Left ventricle myocardium superior (tissue), 1 donor: ENCODE measurements at places on chromosomes 11 and 22. TPM values are rescaled to one million over a fixed set of nuclear protein-coding genes. Genes with fewer than 3 reads are reported as not detected.

DNA sequence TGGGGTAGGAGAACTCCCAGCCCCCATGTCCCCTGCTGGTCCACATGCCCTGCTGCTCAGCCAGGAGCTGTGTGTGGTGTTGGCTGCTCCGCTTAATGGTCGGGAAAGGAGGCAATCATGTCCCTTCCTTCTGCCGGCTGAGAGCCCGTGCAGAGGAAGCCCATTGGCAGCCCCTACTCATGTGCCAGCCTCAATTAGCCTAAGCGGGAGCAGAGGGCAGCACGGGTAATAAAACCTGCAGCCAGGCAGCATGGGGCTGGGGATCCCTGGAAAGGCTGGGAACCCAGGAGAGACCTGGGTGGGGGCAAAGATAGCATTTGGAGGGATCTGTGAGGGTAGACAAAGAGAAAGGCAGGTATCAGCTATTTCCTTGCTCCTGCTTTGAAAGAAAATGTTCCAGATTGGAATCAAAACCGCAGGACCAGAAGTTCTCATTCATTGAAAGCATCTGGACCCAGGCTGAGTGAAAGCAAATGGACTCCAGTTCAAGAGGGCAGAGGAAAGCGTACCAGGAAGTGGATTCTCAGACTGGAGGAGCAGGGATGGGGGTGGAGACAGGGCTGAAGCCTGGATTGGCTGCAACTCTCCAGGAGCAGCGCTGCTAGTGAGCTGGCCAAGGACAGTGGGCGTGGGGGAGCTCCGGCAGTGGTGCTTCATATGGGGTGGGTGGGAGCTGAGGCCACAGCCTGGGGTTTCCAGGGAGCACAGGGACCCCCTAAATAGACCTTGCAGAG is 103.4 kb upstream of the NECTIN1 start:
- no peak for DNase-seq

GRCh38 chr11:120940160-120940848 is 83.6 kb upstream of the TBCEL start:
- no peak for DNase-seq

DNA sequence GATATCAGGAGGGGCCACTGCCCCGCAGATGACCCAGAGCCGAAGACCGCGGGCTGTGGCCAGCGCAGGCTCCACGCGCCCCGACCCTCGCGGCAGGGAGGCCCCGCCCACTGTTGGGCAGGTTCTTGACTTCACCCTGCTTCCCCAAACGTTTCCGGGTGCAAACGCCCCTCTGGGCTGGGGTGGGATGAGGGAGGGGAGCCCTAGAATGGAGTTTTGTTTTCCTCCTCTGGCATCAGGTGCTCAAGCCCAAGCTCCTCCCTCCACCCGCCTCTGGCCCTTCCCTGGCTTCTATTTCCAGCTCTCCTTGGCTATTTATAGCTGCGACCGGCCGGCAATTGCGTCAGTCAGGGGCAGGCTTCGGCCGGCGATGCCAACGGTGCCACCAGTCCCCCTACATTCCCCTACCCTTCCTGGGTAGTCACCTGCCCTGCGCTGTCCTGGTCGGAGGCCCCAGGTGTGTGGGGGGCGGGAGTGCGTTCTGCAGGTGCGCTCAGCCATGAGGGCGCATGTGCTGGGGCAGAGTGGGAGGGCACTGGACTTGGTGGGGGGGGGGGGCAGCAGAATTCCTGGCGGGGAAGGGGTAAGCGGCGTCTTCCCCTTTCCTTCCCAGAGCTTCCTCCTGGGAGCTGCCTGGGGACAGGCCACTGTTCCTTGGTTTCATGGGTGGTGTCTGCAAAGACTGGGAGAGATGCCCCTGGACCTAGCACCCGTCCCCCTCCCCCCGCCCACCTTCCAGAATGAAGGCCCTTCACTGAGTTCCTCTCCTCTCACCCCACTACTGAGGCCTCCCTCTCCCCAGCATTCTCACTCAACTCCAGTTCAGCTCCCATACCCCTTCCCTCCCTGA is 23.6 kb downstream of the DUSP8 start:
- DNase-seq, result peak; percentile 85

DNA sequence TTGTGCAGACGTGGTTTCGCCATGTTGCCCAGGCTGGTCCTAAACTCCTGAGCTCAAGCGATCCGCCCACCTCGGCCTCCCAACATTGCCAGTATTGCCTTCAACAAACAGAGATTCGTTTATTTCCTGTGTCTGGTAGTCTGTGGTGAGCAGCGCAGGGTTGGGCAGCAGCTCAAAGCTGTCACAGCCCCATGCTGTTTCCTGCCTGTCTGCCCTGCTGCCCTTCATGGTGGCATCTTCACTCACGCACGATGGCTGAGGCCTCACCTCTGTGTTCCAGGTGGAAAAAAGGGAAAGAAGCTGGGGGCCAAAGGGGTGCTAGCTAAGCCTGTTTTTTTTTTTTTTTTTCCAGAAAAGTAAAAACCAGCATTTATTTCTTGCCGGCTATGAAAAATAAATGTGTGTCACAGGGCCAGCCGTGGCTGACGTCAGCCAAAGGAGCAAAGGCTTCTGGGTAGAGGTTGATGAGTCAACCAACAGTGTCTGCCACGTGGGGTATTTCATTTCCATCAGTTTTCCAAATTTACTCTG is 28.8 kb downstream of the TBC1D22A start:
- peak; percentile 60 for DNase-seq

DNA sequence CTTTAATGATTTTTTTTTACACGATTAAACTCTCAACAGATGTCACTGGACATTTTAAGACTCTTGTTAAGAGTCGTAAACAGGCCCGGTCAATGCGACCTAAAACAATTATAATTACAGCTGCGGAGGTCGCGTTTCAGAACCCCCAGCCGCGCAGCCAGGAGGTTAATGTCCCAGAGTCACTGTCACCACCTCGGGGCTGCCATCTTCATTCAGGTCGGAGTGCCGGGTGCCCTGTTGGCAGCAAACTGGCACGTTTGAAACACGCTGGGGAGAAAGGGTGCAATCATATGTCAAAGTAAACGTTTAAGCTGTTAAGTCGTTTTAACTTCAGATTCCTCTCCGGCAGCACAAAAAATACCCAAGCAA is 711 bp upstream of the PHF21B start:
- DNase-seq, result no peak

- no peak for DNase-seq
These were observed 90.9 kb upstream of the IGLL5 start for GRCh38 chr22:22796724-22797123.

- DNase-seq, result no peak
These were observed 17.0 kb upstream of the CDON start for GRCh38 chr11:126079621-126080124.

- no peak for DNase-seq
These were observed 2.3 kb upstream of the WEE1 start for GRCh38 chr11:9571071-9571762.

GRCh38 chr11:295351-296170 is 3.8 kb downstream of the IFITM5 start:
- peak; percentile 27 for DNase-seq

Gene ACR
- total RNA-seq, result not detected

Gene RAB38
- total RNA-seq, result 0.94 TPM

Gene CLCF1
- 0.89 TPM for total RNA-seq

Gene FXYD2
- total RNA-seq, result 1.4 TPM

Gene PKNOX2
- 7.6 TPM for total RNA-seq

Gene KCNE3
- 2.3 TPM for total RNA-seq

Gene MGAT3
- total RNA-seq, result 6.3 TPM
